A549 (cell line): ENCODE measurements at places on chromosomes 13 and 19. TPM values are rescaled to one million over a fixed set of nuclear protein-coding genes. Genes with fewer than 3 reads are reported as not detected.

Gene C1QTNF9B
- polyA plus RNA-seq, result not detected in 3 replicates

DNA sequence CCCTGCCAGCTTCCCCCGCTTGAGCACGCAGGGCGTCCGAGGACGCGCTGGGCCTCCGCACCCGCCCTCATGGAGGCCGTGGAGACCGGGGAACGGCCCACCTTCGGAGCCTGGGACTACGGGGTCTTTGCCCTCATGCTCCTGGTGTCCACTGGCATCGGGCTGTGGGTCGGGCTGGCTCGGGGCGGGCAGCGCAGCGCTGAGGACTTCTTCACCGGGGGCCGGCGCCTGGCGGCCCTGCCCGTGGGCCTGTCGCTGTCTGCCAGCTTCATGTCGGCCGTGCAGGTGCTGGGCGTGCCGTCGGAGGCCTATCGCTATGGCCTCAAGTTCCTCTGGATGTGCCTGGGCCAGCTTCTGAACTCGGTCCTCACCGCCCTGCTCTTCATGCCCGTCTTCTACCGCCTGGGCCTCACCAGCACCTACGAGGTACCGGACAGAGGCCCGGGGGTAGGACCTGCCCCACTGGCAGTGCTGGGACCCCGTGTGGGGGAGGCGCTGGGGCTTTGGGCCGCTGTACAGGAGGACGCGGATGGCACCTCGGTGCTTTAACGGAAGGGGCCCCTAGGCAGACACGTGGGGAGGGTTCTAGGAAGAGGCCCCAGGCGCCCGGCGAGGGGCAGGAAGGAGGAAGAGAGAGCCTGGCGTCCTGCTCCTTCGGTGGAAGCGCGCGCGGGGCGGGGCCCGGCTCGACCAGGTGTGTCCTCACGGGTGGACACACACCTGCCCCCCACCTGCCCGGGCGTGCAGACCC lies 681 bp downstream of the SLC5A5 start:
- no peak for DNase-seq

Gene HSPB6
- polyA plus RNA-seq, result 0.11 to 0.28 TPM (median 0.26 TPM) in 3 replicates

DNA sequence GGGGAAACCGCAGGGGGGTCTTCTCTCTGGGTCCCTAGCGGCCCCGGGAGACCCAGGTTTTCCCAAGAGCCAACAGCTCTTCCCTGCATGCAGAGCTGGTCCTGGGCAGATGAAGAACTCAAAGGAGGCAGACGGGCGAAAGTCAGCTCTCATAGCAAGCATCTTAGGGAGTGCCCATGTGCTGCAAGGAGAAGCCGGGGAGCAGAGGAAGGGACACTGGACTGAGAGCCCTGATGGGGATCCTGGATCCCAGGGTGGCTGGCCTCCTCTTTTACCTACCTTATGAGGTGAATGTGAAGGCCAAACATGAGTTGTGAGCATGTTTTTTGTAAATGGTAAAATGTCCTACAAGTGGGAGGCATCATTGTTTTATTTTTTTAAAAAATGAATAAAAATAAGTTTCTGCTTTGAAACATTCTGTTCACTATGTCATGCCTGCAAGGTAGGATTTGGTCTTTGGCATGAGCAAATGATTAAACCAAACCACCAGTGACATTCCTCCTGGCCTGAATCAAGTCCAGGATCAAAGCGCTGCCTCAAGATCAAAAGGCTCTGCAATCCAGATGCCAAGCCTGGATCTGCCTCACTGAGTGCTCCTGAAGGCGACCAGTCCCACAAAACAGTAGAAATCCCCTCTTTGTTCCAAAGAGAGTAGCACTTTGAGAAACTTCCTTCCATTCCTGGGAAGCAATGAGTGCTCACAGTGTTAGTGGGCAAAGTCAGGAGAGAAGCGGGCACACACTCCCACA lies 92.2 kb upstream of the SERP2 start:
- no peak for DNase-seq

DNA sequence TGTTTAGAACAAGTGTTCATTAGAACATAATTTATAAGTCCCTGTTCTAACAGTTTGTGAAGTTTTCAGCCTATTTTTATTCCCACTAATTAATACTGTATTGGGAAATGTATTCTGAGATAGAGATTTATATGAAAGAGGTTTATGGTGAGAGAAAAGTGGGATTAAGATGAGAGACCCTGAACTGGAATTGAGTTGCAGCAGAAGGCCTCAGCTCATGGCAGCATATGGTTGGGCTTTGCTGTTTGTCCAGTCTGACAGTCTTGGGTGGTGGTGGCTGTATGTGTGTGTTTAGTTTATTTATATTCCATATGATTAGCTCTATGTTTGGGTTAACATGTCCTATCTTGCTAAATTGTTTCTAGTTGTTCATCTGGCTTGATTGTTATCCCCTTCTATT lies 575.1 kb downstream of the SLITRK5 start:
- DNase-seq, result no peak

DNA sequence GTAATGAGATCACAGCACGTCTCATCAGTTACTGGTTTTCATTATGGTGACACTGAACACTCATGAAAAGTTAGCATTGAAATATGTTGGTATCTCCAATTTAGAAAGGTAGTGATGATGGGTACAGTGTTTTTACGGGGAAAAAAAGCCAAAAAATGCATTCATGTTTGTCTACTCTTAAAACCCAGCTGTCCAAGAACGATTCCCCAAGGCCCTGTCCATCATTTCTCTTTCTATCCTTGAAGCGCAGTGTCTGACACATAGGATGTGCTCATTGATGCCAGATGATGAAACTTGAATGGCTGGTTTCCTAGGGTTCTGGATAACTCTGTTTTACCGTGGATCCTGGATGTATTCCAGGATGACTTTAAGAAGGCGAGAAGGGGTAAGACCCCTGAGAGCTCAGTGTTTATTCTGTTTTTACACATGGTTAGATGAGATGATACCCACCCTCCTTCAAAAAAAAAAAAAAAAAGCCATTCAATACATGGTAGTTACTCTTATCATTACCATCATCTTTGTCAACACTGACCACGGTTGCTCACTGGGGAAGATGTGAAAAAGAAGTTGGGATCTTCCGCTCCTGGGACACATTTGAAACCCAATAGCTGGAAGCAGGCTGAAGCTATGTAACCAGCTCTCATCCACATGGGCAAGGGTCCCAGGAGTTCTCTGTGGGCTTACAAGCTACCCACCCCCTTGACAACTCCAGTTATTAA lies 22.5 kb downstream of the SERP2 start:
- DNase-seq, result no peak

- no peak for DNase-seq
These were observed 112.5 kb downstream of the ZNF486 start for GRCh38 chr19:20279516-20279915.

DNA sequence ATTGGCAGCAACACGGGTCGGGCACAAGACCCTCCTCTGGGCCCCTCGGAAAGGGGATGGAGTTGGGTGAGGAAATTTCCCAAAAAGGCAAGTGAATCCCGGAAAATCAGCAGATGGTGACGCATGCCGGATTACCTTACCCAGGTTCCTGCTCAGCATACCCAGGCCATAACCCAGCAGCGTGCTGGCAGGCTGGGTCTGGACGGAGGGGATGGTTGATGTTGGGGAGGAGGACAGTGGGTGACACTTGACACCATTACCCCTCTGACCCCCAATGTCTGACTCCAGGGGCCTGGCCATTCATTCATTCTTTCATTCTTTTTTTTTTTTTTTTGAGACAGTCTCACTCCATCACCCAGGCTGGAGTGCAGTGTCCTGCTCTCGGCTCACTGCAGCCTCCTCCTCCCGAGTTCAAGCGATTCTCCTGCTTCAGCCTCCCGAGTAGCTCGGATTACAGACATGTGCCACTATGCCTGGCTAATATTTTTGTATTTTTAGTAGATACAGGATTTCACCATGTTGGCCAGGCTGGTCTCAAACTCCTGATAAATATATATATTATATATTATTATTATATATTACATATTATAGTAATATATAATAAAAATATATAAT lies 799 bp downstream of the PVR start:
- DNase-seq, result peak; percentile 81

- no peak for DNase-seq
These were observed 19.5 kb downstream of the N4BP2L1 start for GRCh38 chr13:32408296-32409000.
